ENCODE measurements at places on chromosomes 7 and 10.
A peak's percentile ranks its signal among the peaks of the same experiment; 100 is the strongest.

DNA sequence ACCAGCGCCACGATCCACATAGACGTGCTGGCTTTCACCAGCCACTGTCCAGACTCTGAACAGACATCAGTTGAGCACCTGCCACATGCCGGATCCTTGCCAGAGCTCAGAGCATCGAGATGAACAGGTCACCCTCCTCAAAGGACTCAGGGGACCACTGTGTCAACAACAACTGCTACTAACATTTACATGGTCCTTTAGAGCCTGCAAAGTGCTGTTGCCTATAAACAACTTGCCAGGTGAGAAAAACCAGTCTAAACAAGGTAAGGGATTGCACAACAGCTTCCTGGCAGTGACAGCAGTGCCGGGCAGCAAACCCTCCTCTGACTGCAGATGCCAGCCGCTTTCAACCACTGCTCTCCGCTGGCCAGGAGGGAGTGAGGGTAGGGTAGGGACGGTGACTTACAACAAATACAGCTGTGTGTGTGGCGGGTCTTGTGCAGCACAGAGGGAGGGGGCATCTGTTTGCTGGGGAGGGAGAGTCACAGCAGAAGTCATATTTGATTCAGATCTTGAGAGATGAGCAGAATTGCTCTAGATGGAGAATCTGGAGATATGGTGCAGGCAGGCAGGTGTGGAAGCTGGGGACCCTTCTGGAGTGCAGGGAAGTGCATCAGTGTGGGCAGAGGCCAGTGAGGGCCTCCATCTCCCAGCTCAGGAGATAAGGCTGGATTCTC lies 32.8 kb upstream of the RHEB start:
- DNase-seq = peak; percentile 32

DNA sequence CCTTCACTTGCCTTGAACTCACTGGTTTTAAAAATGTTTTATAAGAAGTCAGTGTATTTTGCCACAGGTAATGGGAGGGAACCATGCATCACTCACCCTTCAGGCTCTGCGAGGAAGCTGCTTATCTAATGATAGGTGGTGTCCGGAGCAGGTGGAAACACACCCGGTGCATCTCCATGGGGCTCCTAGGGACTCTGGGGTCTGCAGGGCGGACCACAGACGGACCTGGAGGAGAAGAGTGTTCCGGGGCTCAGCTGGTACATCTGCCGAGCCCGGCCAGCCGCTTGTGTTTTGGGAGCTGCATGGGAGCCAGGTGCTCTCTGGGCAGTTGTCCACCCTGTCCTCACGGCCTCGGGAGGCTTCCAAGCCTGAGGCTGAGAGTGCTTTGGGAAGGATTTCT lies 7.3 kb downstream of the LRRC27 start:
- no peak for DNase-seq

DNA sequence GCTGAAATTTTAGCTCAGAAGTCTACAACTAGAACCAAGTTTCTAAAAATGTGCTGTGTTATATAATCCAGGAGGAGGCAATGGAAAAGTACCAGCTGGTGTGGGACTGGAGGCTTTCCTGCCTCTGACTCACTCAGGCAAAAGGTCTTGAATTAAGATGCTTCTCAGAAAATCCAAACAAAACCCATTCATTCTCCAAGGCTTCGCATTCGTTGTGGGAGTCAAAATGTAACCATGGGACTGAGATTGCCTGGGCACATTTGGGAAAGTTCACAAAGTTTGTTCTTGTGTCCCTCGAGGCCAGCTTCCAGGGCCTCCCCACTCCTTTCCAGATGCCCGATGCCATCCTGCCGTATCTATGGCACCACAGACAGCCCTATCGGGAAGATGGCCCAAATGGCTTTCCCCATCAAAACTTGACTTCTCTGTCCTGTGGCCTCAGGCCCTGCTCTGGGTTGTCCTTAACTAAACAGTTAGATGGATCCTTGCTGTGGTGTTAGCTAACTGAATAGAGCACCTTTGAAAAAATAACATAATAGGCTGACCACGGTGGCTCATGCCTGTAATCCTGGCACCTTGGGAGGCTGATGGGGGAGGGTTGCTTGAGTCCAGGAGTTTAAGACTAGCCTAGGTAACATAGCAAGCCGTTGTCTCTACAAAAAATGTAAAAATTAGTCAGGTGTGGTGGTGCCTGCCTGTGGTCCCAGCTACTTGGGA lies 180.5 kb downstream of the PFKFB3 start:
- DNase-seq = no peak

- no peak for DNase-seq
These were observed 94.8 kb downstream of the SVIL start for GRCh38 chr10:29540016-29540415.

- no peak for DNase-seq
These were observed 14.7 kb downstream of the COL1A2 start for GRCh38 chr7:94409200-94409948.

GRCh38 chr7:18179093-18179492 lies 151.4 kb upstream of the PRPS1L1 start:
- DNase-seq = no peak

DNA sequence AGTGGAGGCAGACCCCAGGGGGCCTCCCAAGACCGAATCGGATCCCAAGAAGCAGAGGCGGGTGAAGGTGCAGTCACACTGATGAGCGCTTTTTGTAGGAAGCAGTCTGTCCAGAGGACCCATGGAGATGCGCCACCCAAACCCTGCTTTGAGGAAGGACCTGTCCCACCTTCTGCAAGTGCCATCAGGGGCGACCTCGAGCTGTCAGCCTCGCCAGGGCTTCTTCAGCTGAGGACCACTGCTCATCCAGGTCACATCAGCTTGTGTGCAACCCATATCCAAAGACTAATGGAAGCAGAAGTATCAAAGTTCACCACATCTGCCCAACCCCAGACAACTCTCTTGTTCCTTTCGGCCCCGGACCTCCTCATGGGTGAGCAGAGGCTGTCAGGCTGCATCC lies 61.5 kb downstream of the KCNH2 start:
- no peak for DNase-seq

DNA sequence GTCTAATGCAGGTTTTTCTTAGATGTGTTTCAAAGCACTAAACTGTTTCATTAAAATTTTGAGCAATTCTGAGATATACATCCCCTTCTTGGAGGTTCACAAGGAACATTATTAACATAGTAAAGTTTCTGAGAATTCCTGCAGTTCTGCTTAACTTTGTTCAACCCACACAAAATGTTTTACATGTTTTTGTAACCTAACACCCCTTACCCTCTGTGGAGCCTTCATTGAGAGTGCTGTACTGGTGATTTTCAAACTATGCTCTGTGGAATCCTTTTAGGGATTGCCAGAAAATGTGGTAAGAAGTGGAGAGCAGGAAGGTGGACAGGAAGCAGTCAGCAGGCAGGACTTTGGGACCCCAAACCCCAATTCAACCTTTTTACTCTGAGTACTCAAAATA lies 53.6 kb upstream of the ABCB5 start:
- no peak for DNase-seq

DNA sequence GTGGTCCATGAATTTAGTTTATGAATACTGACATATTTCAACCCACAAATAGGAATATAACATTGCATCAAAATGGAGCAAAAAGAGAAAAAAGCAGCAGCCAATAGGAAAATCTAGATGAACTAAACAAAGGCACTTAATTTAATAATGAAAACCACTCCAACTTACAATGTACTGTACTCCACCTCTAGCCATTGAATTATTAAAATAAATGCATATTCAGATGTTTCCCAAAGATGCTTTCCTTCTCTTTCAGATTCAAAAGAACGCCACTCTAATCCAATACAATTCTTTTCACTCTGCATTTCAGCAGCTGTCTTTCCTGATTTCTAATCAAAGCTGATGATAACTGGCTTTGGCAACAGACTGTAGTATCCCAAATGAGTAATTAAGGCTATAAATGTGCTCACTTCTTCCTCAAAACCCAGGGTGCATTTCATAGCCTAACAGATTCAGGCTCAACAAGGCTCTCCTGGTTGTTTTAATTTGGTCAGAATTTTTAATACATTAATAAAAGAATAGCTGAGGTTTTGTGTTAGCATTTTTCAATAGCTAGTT lies 577.1 kb downstream of the PARD3 start:
- no peak for DNase-seq

DNA sequence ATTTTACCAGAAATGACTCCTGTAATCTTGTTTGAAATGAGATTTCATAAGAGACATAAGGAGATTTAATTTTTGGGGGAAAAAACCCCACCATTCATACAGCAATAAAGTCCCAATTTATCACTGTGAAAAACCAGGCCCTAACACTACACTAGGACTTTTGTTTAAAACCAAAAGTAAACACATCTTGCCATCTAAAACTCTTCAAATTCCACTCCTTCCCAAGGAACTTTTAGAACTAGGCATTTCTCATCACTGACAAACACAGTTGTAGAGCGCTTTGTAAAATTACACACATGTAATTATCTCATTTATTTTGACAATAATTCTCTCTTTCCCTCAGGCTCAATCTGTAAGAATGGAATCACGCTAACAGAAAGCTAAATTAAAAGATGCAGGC lies 128.1 kb upstream of the C1QL3 start:
- no peak for DNase-seq

DNA sequence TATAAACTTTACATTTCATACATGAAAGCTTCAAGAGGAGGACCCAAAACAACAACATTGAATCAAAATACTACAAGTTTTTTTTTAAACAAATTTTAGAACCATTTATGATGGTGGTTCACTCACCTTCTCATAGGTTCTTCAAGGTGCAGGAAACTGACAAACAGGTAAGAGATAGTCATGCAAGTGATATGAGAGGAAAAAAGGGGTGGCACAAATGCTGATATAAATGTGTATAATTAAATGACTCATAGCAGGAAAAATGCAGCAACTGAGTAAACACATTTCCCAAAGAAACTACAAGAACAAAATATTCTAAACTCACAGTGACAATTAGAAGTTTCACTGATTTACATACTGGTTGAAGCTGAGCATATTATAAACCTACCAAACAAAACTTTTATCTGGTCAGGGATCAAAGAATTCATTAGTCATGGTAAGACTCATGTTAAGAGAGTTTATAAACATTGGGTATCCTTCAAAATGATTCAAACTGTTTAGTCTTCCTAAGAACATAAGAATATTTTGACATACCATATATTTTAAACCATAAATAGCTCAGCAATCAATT lies 14.1 kb downstream of the ZWINT start:
- no peak for DNase-seq

DNA sequence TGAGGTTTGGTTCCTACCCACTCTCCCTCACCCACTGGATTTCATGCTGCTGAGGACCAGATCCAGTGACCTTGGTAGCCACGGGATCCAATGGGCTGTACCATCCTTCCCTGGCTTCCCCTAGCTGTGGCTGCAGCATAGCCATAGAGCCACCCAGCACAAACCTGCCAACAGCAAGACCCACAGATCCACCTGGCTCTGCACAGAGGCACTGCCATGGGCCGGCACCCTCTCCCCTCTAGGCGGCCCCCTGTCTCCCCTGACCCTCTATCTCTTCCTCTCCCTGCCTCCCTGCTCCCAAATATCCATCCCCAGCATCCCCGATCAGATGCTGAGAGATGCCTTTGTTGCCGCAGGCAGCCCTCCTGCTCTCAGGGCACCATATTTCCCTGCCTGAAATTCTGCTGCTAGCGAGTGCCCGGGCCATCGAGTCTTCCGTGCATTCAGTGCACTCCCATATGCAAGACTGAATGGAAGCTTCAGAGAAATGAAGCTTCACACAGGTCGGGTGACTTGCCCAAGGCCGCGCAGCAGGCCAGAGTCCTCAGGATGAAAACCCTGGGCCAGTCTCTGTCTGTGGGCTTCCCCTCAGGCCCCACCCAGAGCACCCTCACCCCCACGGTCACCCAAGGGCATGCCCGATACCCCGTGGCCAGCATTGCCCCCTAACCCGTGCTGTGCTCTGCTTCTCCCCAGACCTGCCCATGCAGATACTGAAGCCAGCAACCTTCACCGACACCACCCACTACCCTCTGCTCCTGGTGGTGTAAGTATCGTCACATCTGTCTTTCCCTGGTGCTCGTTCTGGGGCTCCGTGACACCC lies 130.8 kb downstream of the PAXIP1 start:
- DNase-seq = no peak

DNA sequence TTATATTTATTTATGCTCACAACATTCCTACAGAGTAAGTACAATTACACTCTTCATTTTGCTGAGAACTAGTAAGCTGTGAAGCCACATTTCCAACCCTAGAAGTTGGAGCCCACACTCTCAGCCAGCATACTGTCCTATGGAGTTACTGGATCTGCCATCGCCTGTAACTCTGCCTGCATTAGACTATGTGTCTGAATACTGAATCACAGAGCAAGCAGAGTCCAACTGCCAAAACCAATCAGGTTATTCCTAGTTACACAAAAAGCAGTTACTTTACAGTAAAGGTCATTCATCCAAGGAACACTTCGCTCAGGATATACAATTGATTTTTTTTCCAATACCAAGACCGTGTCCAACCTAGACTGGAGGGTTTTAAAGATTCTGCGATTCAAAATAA lies 21.5 kb downstream of the CTAGE6 start:
- no peak for DNase-seq

GRCh38 chr7:133691727-133692610 lies 435.2 kb upstream of the LRGUK start:
- DNase-seq = no peak

DNA sequence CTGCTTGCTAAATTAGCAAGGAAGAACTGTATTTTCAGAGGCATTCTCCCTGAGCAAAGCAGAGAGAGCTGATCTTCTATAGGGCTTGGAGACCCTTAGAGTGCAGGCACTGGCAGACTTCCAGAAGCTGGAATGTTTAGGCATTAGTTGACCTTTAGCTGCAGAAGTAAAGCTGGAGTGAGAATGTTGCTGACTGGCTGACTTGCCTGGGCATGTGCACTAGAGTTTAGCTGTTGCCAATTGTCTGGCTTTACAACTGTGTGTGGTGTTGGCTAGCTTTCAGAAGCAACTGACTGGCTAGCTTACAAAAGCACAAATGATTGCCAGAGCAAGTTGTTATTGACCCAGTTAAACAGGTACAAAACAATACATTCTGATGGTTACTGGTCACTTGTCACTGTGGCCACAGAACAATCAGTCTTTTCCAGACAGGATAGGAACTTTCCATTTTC lies 25.1 kb downstream of the FAM13C start:
- DNase-seq = peak; percentile 19

GRCh38 chr7:108076156-108076555 lies 54.0 kb downstream of the LAMB4 start:
- no peak for DNase-seq

GRCh38 chr7:45683556-45684148 lies 109.5 kb downstream of the ADCY1 start:
- no peak for DNase-seq
